ENCODE measurements at places on chromosomes 13 and 19.

DNA sequence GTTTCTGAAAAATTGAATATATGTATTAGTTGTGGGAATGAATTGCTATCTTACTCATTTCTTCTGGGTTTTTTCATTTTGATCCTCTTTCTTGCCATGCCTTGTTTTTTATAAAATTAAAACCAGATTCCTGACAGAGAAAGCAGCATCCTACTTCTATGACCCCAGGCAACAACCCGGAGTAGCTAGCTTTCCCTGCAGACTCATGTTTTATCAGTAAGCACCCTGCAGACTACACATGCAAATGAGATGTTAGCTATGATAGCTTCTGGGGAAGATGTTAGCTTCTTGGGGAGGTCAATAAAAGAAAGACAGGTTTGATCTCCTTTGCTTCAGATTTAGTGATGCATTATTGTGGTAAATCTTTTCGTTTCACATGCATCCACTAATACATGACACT lies 1598.6 kb downstream of the SLITRK5 start:
- no peak for ATAC-seq

- ATAC-seq: no peak
These were observed 13.0 kb upstream of the BICRA start for GRCh38 chr19:47595944-47596343.

- no peak for ATAC-seq
These were observed 467.3 kb downstream of the DACH1 start for GRCh38 chr13:71399631-71400215.

DNA sequence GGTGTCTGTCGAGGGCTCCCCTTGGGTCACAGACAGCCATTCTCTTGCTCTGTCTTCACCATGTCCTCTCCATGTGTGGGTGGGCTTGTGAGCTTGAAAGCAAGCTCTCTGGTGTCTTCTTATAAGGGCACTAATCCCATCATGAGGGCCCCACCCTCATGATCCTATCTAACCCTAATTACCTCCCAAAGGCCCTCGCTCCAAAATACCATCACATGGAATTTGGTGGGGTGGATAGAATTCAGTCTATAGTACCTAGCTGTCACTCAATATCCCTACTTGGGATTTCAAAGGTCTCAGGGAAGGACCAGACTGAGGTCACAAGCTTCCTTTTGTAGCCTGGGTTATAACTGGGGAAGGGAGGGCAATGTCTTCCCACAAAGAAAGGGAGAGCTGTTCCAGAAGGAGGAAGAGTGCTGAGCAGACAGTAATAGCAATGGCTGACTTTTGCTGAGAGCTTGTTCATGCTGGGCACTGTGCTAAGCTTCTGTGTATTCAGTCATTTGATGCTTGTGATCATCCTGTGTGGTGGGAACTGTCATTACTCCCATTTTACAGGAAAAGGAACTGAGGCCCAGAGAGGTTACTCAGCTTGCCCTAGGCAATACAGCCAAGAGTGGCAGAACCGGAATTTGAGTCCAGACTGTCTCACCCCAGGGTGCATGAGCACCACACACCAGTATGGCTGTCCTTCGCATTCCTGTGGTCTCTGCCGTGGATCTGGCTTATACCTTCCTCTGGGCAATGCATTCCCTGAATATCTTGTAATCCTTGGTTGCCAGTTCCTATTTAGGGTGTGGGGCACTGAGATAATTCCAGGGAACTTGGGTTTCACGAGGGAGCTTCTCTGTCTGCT lies 8.2 kb downstream of the FXYD5 start:
- no peak for ATAC-seq

- no peak for ATAC-seq
These were observed 118.5 kb downstream of the IRS2 start for GRCh38 chr13:109667807-109668291.

DNA sequence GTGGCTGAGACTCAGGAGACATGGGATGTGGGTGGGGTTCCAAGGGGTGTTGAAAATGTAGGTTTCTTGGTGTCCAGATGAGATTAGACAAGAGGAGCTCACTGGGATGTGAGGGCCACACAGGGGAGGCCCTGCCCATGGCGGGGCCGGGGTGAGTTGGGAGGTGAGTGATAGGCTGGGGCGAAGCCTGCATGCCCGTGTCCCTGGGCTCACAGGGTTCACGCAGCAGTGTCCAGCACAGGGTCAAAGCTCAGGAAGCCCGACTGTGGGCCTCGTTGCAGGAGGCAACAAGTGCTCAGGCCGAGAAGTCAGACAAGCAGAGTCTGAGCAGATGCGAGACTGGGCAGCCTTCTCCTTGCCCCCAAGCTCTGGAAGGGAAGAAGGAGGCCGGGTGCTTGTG lies 27.2 kb downstream of the CCDC8 start:
- ATAC-seq: no peak

- ATAC-seq: peak; percentile 27
These were observed 40.2 kb downstream of the SMIM24 start for GRCh38 chr19:3440082-3440481.

- ATAC-seq: peak; percentile 66
These were observed 47.7 kb upstream of the UQCRFS1 start for GRCh38 chr19:29260477-29261317.

DNA sequence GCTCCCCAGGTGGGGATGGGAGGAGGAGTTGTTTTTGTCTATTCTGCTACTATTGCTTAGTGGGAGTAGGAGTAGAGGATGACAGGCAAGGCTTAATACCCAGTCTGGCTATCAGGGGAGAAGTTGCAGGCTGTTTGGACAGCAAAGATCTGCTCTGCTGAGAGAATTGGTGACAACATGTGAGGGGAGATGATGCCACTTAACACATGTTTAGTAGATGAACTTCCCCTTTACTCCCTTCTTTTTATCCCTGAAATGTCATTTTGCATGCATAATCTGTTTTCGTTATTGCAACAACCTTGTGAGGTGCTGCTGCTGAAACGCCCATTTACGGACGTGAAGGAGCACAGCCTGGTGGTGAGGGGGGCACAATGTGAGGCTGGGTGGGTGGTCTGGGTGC lies 3.0 kb upstream of the CYP4F12 start:
- ATAC-seq: no peak

DNA sequence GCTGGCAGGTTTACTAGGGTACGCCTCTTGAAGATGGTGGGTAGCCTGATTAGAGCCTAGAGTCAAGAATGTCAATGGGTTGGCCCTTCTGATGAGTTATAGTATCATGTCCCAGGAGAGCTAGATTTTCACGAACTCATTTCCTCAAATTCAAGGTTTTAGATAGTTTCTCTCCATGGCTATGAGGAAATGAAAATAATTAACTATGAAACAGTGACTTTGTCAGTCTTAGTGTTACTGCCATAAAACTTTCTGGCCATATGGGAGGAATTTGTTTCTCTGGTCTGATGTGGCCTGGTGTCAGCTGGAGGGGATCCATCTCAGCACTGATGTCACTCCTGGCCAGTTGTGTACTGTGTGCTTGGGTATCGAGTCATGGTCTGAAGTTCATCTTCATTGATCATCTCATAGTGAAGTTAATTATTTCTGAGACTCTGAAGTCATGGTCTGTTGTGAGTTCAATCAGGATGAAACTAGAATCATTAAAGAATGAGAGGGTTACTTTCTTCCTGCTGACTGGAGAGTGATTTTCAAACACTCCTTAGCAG lies 49.4 kb upstream of the TNFSF11 start:
- ATAC-seq: no peak

DNA sequence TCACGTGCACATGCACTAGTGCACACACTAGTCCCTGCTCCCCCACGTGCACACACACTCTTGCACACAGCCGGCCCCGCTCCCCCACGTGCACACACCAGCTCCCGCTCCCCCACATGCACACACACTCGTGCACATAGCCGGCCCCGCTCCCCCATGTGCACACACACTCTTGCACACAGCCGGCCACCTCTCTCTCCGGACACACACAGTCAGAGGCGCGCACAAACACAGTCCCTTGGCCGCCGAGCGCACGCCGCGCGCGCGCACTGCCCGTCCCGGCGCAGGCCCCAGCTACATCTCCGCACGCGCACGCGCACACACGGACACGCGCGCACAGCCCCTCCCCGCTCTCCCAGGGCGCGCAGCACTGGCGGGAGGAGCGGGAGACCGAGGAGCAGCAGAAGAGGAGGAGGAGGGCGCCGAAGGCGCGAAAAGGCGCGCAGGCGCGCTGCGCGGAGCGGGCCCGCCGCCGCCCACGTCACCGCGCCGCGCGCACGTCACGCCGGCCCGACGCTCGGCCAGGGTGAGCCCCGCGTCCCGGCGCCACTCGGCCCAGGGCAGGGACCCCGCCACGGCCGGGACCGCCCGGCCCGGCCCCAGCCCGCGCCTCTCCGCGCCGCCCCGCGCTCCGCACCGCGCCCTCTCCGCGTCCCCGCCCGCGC lies at the start of gene TFDP1:
TFDP1 (plus strand) TSS at position 549 of the 665 bp plus-strand sequence. CDS start 1,085 bp downstream, outside the sequence.
- ATAC-seq: peak; percentile 91

GRCh38 chr19:33282036-33282671 lies 20.2 kb downstream of the CEBPA start:
- no peak for ATAC-seq

DNA sequence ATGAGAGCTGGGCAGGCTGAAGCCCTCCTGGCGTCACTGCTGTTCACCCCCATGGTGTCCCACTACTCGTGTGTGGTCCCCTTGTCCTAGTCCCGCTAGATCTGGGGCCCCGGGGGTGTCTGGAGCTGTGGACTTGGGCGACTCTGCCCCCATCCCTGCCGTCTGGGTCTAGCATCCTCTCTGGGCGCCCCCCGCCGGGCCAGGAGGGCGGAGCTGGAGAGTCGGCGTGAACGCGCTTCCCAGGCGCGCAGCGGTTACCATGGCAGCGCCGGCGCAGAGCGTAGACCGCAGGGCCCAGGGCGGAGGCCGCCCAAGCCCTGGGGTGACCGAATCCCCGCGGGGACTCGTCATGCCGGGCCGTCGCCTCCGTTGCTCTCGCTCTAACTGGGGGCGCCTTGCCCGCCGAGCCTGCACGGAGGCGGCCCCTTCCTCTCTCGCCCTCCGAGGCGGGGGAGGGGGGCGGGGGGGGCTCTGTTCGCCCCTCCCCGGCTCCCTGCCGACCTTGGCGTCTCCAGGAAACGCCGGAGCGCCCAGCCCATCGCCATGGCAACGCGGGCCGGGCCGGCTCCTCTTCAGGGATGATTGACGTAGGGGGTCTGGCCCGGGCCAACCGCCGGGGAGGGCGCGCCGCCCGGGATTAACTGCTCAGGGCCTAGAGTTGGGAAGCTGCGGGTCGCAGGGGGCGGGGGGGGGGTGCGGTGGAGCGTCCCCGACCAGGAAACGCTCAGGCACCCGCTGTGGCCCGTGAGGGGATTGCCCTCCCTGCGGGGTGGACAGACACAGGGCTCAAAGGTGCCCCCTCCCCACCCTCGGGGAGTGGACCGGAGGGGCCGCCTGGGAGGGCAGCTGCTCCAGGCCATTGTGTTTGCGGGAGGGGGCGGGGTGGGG lies 8.9 kb downstream of the ISYNA1 start:
- peak; percentile 87 for ATAC-seq

DNA sequence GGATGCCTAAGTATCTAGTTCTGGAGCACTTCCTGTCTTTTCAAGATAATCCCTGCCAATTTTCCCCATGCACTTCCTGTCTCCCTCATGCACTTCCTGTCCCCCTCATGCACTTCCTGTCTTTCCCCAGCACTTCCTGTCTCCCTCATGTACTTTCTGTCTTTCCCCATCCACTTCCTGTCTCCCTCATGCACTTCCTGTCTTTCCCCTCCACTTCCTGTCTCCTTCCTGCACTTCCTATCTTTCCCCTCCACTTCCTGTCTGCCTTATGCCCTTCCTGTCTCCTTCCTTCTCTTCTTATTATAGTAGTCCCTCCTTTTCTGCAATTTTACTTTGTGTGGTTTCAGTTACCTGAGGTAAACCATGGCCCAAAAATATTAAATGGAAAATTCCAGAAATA lies 3.0 kb upstream of the TNNT1 start:
- no peak for ATAC-seq

- ATAC-seq: no peak
These were observed 110.4 kb downstream of the RAB20 start for GRCh38 chr13:110450941-110451730.

- peak; percentile 2 for ATAC-seq
These were observed 514 bp downstream of the PRKACA start for GRCh38 chr19:14116918-14117578.

- ATAC-seq: no peak
These were observed 3.7 kb upstream of the ZNF444 start for GRCh38 chr19:56137405-56137804.

DNA sequence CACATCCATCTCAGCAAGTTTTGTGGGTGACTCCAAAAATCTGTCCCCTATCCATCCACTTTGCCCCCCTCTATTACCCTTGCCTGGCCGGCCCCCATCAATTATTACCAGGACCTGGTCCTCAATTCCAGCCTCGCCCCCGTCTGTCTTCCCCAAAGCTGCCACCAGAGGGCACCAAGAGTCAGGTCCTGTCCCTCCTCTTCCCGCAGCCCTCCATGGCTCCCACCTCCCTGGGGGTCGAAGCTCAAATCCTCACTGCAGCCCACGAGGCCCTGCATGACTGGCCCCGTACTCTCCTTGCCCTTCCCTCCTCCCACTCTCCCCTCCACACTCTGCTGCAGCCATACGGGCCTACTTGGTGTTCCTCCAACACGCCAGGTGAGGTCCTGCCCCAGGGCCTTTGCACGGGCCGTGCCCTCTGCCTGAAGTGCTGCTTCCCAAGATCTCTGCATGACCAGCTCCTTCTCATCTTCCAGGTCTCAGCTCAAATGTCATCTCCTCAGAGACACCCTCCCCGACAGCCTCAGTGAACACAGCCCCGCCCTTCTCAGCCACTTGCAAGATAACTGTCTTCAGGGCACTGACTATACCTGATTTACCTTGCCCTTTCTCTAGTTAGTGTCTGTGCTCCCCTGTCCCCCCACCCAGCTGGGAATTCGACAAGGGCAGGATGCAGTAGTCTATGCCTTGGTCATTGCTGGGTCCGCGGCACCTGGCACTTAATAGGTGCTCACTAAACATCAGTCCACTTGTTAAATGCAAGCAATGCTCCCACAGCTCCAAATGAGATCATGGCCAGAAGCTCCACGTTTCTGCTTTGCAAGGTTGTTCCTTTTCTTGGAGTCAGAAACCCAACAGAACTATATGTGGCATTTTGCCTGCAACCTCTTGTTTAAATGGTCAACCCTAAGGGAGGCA lies 16.8 kb upstream of the SEMA6B start:
- peak; percentile 59 for ATAC-seq

- ATAC-seq: no peak
These were observed 21.2 kb downstream of the SULT2B1 start for GRCh38 chr19:48573163-48573505.

Measured in activated T-helper 17 cell treated with anti-CD3 and anti-CD28 coated beads, Interleukin-2, amount 50 U/mL, for 72 hours (primary cell).